Left colon (tissue), 2 donors: ENCODE measurements at places on chromosomes 16 and 17.

DNA sequence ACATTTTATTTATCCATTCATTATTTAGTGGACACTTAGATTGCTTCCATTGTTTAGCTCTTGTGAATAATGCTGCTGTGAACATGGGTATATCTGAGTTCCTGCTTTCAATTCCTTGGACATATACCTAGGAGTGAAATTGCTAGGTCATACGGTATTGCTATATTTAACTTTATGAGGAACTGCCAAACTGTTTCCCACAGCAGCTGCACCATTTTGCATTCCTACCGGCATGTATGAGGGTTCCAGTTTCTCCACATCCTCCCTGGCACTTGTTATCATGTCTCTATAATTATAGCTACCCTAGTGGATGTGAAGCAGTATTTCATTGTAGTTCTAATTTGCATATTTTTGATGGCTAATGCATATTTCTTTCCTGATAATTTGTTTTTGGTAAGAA, 23.7 kb upstream of the DRG2 start:
- DNase-seq: no peak

DNA sequence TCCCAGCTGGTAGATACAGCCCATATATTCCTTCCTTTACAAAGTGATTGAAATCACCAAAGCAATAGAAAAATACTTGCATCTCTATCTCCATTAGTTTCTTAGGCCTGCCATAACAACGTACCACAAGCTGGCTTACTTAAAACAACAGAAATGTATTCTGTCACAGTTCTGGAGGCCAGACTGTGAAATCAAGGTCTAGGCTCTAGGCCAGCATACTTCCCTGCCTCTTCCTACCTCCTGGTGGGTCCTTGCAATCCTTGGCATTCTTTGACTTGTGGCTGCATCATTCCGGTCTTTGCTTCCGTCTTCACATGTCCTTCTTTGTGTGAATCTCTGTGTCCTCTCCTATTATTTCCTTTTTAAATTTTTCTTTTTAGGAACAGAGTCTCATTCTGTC, 62.5 kb downstream of the ERCC4 start:
- DNase-seq: no peak

DNA sequence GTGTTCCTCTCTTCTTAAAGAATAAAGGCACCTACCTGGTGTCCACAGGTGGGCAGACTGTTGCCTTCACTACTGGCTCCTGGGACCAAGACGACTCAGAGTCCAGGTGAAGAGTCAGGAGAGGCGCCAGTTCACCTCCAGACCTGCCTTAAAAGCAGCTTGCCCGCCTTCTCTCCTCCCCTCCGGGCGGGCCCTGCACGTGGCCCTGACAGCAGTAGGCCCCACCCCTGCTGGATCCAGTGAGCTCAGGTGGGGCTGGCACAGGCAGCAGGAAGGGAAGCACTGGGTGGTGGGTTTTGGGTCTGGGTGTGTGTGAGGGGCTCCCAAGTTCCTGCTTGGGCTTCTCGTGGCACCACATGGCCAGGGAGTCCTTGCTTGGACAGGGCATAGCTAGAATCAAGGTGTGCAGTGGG, at the start of gene TNS4:
TSS of gene TNS4 (minus strand) at position 125 of the 413 bp plus-strand sequence. CDS start 5,198 bp downstream, outside the sequence.
- peak; percentile 90 for DNase-seq

DNA sequence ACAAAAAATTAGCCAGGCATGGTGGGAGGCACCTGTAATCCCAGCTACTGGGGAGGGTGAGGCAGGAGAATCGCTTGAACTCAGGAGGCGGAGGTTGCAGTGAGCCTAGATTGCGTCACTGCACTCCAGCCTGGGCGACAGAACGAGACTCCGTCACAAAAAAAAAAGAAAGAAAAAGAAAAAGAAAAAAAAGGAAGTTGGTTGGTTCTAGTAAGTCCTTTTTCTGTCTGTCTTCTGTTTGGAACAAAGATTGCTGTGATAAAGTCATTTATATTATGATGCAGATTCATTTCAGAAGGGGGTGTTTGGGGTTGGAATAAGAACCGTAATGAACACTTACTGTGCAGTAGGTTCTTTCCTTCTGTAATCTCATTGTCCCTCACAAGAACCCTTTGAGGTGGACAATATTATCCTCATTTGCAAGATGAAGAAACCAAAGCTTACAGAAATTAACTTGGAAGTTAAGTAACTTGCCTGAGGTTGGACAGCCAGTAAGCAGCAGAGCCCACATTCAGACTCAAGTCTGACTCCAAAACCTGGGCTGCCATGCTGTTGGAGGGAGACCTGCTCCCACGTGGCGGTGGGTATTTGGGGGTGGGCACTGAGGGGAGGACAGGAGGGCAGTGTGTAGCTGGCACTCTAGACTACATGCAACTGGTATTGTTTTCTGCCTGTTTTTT, 10.3 kb downstream of the MINK1 start:
- no peak for DNase-seq
